NCI-H460 (cell line): ENCODE measurements at places on chromosomes 2 and 18.

GRCh38 chr2:39571111-39571731 lies 94.5 kb upstream of the TMEM178A start:
- DNase-seq = no peak

DNA sequence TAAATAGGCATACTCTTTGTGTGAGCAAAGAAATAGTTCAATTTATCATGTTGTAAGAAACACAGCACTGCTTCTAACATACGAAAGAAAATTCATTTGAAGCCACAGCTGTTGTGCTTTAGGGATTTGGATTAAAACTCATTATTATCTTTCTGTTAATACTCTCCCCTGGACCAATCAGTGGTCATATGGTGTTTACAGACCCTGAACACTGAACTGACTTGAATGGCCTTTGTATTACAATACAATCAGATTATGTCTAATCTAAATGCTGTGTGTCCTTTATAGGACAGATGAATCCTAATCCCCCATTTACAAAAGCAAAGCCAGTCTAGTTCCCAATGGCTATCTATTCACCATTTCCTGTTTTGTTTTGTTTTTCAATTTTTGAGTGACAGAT lies 36.5 kb downstream of the ZNF385B start:
- no peak for DNase-seq

GRCh38 chr2:70820499-70820898 lies at the start of gene CLEC4F:
CLEC4F (minus strand) TSS chr2:70820599; CDS start chr2:70820523, 76 bp downstream.
- no peak for DNase-seq

DNA sequence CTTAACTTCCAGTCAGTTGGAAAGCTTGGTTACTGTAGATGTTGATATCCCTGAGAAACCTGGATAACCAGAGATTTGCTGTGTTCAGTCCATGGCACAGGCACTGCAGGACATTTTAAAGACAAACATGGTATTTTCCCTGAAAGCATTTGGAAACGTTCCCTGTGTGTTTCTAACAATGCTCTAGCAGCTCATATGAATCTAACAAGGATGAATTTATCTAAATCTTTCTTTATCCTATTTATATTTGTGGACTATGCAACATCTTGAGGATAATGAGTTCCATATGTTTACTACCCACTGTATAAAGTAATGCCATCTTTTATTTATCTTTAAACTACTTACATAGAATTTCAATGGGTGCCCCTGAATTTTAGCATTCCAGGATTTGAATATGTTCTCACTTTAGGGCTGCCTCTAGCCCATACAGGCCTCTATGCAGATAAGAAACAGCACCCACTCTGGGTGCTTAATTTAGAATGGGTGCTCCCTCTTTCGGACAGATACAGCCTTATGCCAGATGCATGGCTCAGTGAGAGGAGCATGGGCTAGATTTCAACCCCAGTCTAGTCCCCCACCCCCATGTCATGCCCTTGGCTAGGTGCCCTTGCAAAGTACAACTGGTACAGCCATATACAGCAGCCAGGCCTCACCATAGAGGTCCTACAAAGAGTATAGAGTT lies 50.6 kb upstream of the NEMP2 start:
- DNase-seq = no peak

DNA sequence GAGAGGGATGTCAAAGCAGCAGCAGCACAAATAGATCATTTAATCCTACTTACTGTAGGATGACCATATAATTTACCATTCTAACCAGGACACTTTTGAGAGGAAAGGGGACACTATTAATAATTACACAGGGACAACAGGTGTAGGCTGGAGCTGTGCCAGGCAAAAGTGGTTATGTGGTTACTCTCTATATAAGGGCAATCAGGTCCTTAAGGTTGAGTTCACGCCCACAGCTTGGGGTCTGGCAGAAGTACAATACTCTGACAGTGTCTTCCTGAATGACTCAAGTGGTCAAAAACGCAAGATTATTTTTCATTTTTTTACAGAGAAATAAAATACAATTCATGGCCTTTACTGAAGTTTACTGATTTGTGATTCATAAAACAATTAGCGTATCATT lies 2.8 kb downstream of the PREPL start:
- no peak for DNase-seq

DNA sequence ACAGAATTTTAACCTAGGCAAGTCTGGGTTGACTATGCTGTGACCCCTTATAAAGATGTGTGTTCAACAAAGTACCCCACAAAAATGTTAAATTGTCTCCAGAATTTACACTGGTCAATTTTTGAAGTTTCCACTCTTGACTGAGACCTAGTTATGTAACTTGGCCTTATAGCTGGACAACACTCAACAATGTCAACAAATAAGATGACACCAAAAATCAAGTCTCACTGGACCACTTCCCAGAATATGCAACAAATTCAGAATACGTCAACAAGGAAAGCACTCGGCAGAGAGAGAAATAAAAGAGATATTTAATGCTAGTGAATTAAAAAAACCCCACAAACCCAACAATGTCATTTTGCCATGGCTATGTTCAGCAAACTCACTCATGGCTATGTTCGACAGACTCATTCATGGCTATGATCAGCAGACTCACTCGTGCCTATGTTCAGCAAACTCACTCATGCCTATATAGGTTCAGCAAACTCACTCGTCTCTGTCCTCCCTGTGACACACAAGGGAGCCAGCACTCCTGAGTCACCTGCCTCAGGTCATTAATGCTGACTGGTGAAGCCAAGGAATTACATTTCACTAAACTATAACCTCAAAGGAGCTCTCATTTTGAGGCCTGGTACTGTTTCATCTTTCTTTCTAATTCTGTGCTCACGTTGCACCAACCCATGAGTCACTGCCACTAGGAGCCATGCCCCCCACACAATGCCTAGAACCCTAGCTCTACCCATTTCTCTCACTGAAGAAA lies 72.7 kb downstream of the PTPN2 start:
- DNase-seq = no peak

- DNase-seq = no peak
These were observed 674.1 kb downstream of the SUCLG1 start for GRCh38 chr2:83784947-83785346.

GRCh38 chr2:23549821-23550530 lies 165.0 kb downstream of the KLHL29 start:
- DNase-seq = no peak

GRCh38 chr2:17793803-17794354 lies 22.4 kb upstream of the MSGN1 start:
- no peak for DNase-seq

DNA sequence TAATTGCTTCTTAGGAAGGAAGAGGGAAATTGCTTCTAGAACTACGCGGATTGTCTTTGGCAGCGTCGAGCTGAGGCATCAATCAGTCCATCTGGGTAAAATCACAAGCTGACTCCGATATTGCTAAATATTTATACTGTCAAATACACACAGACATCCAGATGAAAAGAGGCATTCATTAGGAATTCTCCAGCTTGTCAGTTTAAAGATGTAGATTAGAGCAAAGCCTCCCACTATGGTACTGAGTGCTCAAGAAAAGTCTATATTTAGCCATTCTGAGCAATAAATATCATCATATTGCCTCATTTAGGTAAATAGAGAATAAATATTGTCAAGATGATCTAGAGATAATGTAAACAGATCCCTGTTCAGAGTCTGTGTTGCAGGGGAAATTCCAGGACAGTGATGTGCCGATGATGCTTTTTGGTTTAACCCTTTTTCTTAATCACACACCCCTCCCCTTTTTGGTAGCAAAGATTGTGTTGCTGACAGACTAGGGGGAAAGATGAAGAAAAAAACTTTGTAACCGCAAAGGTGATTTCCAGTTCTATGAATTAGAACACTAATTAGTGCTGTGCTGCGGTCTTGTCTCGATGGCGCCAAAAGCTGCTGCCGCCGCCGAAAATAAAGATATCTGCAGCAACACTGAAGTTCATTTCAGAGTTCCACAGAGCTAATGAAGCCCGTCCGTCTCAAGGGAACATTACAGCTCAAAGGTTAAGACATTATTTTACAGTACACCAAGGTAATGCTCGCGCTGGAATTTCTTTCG lies 171.8 kb downstream of the PTGR3 start:
- no peak for DNase-seq

- no peak for DNase-seq
These were observed 345.5 kb downstream of the TNS1 start for GRCh38 chr2:217657252-217657651.

GRCh38 chr2:237533668-237534161 lies 32.7 kb upstream of the PRLH start:
- DNase-seq = no peak

DNA sequence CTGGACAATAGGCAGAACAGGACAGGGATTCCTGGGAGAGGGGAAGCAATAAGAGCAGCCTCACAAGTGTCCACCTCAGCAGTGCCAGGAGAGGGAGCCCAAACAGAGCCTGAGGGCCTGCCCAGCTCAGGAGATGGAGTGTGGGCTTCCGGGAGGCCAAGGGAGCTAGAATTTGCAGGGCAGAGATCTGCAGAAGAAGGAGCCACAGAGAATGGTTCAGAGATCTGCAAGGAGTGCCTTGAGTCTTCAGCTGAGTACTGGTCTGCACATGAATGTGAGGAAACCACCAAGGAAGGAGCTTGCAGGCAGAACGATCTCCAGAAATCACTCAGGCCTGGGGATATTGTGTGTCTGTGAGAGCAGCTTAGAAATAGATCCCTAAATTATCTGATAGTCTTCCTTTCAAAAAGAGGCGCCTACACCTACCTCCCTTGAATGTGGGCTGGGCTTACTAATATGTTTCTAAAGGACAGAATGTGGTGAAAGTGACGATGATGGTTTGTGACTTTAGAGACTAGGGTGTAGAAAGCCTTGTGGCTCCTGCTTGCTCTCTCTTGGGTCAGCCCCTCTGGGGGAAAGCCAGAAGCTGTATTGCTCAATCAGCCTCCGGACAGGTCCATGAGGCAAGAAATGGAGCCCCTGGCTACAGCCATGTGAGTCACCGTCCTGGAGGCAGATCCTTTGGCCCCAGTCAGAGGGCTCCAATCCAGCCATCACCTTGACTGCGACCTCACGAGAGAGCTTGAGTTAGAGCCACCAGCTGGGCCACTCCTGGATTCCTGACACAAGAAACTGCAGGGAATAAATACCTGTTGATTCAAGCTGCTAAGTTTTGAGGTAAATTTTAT lies 7.6 kb upstream of the LPIN1 start:
- peak; percentile 66 for DNase-seq

DNA sequence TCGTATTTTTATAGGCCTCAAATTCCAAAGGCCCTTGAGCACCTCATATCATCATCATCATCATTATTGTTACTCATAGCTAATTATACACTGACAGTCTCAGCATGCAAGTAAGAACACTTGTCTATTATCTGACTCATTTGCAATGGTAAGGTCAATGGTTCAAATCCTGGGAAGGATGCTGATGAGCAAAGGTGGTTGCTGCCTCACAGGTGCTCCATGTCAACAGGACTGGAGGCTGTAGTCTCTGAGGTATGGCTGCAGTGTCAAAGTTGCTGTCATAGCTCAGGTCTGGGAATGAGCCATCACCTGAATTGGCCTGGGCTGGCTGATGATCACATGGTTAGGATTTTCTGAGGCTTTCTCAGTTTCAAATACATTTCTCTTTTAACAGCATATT lies 379.3 kb downstream of the BCL11A start:
- no peak for DNase-seq

- no peak for DNase-seq
These were observed 24.5 kb upstream of the PELI1 start for GRCh38 chr2:64168756-64169155.

DNA sequence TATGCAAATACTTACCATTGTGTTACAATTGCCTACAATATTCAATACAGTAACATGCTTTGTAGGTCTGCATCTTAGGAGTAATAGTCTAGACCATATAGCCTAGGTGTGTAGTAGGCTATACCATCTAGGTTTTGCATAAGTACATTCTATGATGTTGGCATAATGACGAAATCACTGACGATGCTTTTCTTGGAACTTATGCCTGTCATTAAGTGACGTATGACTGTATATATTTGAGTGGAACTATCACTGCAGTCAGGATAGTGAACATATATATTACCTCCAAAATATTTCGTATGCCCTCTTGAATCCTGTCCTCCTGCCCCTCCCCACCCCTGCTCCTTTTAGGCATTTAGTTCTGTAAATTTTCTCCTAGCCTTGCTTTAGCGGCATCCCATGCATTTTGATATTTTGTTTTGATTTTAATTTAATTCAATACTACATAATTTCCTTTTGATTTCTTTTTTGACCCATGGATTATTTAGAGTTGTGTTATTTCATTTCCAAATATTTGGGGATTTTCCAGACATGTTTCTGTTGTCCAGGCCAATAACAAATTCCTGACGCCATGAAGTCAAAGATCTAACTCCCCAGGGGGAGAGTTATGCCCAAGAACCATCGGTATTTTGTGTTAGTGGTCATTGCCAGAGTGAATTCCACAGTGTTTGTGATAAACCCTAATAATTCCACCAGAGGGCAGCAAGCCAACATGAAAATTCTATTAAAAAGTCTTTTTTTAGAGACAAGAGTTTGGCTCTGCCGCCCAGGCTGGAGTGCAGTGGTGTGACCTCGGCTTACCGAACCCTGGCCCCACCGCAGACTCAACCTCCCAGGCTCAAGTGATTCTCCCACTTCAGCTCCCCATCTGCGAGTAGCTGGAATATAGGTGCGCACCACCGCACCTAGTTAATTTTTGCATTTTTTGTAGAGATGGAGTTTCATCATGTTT lies 24.2 kb upstream of the CASP8 start:
- DNase-seq = peak; percentile 75

GRCh38 chr18:6857300-6857699 lies 127.8 kb downstream of the ARHGAP28 start:
- no peak for DNase-seq

GRCh38 chr2:71926876-71927756 lies 220.5 kb downstream of the CYP26B1 start:
- no peak for DNase-seq

DNA sequence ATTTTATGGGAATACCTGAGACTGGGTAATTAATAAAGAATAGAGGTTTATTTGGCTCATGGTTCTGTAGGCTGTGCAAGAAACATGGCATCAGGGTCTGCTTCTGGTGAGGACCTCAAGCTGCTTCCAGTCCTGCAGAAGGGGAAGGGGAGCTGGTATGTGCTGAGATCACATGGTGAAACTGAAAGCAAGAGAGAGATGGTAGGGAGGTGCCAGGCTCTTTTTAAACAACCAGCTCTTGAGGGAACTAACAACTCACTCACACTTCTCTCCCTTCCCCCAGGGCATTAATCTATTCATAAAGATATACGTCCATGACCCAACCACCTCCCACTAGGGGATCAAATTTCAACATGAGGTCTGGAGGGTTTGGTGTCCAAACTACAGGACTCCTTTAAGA lies 40.1 kb downstream of the AGPS start:
- DNase-seq = no peak

DNA sequence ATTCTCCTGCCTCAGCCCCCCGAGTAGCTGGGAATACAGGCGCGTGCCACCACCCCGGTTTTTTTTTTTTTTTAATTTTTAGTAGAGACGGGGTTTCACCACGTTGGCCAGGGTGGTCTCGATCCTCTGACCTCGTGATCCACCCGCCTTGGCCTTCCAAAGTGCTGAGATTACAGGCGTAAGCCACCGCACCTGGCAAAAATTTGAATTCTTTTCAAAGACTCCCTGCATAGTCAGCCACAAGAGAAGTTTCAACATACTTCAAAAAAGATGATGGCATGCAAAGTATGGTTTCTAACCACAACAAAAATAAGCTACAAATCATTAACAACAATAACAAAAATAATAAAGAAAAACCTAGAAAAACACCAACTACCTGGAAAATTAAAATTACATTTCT lies 22.0 kb downstream of the HYCC2 start:
- DNase-seq = no peak
